ENCODE measurements at places on chromosomes 12 and 14. TPM values are rescaled to one million over a fixed set of nuclear protein-coding genes. Genes with fewer than 3 reads are reported as not detected.

The TAS2R10 gene
- total RNA-seq: 0.29 TPM

The OR11H12 gene
- not detected for total RNA-seq

- DNase-seq: peak; percentile 46
These were observed 13.9 kb upstream of the CLEC4E start for GRCh38 chr12:8554451-8555195.

DNA sequence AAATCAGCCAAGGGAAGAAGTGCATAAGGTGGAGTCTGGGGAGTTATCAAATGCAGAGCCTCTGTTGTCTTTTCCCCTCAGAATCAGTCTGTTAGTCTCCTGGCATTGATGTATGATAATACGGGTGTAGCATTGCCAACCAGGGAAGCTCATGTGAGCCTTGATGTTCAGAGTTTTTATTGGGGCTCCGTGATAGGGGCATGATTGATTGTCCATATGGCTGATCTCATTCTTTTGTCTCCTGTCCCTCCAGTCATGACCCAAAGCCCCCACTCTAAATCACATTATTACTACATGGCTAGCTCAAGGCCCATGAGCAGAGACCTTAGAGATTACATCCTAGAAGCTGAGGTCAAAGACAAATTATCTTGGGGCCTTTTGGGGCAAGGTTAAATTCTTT, 140.9 kb downstream of the NUBPL start:
- no peak for DNase-seq

DNA sequence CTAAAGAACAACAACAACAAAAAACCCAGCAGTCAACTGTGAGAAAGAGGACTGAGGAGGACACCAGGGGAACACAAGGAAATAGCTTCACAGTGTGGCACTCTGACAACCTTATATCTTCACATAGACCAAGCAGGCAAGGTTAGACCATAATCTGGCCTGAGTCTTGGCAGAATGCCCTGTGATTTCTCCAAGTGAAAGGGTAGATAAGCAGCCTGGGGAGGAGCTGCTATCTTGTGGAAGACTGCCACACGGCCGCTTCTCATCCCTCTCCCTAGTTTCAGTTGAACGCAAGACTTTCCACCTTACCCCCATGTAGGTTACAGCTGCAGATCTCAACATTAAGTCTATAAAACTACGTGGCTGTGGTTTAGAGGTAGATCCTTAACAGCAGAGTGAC, 3.7 kb downstream of the SLC25A21 start:
- no peak for DNase-seq

The SYCP3 gene
- not detected for total RNA-seq

GRCh38 chr14:79229383-79229909, 981.9 kb downstream of the DIO2 start:
- DNase-seq: no peak

The GZMB gene
- not detected for total RNA-seq

All from astrocyte (in vitro differentiated cells and primary cell).